ENCODE measurements at places on chromosomes 7 and 10.

DNA sequence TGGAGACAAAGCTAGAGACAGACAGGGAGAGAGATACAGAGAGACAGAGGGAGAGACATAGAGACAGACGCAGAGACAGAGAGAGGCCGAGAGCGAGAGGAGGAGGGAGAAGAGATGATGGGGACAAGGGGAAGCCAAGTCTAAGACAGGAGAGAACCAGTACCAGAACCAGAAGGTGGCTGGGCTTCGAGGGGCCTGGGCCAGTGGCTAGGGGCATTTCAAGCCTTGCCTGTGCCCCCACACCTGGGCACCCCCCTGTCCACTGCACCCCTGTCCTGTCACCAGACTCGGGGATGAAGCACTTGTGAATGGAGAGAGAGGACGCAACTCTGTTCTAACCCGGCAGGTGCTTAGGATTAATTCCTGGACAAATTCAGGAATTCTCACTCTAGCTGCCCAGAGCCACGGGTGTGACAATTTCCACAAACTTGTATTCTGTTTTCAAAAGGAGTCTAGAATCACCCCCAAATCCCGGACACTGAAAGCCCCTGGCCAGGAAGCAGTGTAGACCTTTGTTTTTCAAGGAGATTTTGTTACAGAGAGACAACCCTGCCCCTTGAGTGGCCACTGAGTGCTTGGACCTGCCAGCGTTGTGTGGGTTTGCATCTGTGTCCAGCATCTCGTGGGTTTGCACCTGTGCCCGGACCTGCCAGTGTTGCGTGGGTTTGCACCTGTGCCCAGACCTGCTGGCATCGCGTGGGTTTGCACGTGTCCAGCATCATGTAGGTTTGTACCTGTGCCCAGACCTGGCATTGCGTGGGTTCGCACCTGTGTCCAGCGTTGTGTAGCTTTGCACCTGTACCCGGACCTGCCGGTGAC is 157.3 kb downstream of the WDR37 start:
- no peak for DNase-seq

DNA sequence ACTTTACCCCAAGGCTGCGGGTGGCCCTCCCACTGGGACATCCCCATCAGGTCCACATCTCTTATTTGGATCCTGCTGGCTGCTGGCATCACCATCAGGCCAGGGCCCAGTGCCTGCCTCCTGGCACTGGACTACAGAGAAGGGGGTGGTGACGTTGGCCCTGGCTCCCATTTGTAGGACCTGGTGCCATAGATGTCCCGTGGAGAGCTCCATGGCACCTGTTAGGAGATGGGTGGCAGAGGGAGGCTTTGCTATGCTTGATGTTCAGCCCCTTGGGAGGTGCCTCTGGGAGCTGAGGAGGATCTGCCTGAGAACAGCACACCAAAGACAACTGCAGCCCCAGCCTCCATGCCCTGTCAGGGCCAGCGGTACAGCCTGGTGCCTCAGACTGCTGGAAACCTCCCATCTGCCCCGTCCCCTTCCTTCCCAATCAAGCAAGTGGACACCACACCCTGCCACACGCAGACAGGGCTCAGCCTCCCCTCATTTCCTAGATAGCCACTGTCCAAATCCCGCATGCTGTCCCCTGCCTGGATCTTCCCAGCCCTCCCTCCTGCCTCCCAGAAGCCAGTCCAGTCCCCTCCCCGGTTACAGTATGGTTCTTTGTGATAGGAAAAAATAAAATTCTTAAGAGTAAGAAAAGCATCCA is 230.0 kb upstream of the GRB10 start:
- no peak for DNase-seq

DNA sequence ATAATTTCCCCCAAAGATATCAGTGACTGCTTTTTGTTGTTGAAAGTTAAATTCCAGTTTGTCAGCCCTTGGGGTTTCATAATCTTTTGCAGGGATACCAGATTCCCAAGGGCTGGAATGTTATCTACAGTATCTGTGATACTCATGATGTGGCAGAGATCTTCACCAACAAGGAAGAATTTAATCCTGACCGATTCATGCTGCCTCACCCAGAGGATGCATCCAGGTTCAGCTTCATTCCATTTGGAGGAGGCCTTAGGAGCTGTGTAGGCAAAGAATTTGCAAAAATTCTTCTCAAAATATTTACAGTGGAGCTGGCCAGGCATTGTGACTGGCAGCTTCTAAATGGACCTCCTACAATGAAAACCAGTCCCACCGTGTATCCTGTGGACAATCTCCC is 3.2 kb downstream of the CYP26A1 start:
- no peak for DNase-seq

DNA sequence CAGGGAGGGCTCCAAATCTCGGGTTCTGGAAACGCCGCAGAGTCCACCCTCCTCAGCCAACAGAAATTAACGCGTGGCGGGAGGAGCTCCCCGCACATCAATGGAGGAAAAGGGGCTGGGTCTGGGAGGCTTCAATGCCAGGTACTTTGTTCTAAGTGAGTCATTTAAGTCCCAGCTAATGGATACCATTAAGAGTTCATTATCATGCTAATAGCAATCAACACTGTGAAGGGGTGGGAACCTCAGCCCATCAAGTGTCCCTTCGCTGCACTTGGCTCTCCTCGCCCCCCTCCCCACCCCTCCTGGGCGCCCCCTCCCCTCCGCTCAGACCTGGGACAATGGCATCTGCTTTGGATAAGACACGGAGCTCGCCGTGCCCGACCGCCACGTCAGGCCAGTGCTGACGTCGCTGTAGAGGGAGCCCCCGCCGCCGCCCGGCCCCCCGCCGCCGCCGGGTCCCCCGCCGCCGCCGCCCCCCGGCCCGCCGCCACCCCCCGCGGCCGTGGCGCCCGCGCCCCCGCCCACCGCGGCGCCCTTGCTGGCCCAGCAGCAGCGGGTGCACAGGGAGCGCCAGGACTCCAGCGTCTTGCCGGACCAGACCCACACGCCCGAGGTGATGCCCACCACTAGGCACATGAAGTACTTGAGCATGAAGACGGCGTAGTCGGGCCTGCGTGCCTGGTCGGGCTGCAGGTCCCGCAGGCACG is 2.9 kb downstream of the FZD8 start:
- no peak for DNase-seq

DNA sequence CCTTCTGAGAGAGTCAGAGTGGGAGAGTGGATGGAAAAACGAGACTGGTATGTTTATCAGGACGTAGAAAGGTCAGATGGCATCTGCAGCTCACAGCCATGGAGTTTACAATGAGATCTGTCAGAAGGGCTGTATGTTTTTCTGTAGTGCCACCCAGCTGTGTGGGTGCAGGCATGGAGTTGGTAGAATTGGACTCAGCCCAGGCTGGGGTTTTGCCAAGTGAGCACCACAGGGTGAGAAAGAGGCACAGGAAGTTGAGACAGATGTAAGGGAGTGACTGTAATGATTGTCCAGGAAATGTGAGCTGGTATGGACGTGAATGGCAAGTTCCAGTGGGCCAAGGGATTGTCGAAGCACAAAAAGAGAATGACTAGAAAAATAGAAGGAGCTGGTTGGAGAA is 9.1 kb upstream of the ZYX start:
- DNase-seq, result no peak

DNA sequence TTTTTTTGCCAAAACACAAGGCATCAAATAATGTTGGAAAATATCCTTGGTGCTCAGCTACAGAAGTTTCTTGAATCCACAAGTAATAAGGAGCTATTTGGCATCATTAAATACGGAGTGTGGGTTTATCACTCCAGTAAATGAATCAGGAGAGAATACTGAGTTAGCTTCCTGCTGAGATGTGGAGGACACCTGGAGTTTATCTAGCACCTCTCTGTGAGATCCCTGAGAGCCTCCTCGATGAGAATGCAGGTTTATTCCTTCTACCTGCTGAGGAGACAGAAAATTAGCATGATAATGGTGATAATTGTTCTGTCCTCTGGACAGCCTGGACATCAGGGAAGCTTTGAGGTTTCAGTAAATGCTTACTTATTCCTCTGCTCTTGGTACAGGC is 40.5 kb downstream of the NRG3 start:
- no peak for DNase-seq
